ENCODE measurements at places on chromosomes 1 and 21.

- no peak for DNase-seq
Observed at GRCh38 chr21:28858424-28858823, 134.3 kb downstream of the LTN1 start.

DNA sequence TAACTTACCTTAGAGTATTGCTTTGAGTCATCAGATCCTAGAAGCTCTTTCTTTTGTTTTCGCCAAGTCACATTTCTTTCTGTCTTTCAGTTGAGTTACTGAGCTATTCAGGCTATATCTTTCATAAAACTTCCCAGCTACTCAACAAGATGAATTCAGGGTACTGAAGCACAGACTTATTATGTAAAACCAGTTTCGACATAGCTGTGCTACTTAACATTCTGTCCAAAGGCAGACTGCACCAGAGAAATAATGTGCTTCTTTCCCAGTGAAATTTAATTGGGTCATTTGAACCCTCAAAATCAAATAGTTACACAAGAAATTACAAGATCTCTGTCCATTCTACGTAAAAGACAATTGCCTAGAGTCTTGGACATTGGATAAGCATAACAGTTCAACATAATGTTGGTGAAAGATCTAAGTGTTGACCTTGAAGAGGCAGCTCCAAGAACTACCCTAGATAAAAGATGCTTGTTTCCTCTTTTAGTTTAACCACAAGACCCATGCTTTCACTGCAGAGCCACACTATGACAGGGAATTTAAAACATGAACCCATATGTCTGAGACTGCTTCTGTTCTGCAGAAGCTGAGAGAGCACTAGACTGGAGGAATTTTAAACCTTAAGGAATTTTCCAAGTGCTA is 163.2 kb downstream of the LRRC40 start:
- no peak for DNase-seq

DNA sequence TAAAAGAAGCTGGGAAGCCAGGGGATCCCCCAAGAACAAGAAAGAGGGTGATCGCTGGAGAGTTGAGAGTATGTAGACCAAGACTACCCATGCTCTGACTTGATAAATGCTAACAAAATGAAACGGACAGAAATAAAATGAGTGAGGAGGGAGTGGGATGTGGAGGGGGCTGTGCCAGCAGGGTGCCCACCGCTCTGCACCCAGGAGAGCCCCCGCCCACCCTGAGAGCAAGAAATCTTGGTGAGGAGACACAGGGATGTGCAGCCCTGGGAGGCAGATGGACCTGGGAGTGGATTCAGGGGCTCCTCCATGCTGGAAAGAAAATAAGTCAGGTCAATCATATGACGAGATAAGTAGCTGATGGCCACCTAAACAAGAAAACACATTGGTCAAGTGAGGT is 590.9 kb downstream of the AJAP1 start:
- DNase-seq: no peak

DNA sequence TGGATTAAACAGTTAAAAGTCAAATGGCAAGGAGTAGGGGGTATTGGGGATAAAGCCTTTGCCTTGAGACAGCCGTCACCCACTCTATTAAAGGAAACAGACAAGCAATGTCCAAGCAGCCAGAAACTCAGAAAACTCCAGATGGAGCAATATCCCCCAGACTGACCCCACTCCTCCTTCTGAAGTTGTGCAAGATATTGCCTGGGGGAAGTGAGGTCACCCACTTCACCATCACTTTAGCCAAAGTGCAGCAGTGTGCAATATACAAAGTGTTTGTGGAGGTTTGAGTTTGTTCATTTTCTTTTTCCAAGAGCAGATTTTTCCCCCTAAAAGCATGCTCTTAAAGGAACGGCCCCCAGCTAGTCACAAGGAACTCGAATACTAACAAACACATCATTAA is 125.1 kb downstream of the ETS2 start:
- no peak for DNase-seq

DNA sequence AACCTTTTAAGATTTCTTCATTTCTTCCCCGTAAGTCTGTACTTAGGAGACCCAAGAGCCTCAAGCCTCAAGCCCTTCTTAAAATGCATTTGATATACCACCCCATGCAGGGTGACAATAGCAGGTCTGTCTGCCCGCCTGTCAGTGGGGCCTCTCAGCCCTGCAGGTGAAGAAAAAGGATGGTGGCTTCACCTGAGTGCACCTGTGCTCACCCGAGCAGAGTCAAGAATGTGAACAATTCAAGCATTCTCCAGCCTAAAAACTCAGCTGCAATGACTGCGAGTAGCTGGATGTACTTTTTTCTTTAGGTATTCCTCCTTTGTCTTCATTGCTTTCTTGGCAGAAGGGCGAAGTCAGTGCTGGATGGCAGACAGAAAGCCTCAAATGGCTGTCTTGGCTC is 203.3 kb downstream of the LMX1A start:
- no peak for DNase-seq

- peak; percentile 81 for DNase-seq
Observed at GRCh38 chr1:51990478-51990965, at the start of gene RAB3B. RAB3B (minus strand) TSS chr1:51990700; CDS start chr1:51977117, 13,583 bp downstream.

DNA sequence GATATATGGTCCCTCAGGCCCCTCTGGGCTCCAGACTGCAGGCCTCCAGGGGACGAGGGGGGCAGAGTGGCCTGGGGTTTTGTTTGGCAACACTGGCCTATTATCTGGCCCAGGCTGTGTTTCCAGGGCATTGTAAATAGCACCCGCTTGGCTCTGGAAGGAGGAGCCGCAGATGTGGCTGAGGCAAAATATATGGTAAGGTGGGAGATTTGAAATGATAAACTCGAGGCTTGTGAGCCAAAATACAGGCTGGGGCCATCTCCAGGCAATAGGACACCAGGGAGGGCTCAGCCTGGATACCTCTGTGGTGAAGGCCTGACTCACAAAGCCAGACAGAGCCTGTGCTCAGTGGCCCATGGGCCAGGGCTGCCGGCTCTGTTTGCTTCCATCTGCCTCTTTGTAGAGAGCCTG is 14.0 kb downstream of the NAV1 start:
- no peak for DNase-seq

GRCh38 chr1:248904437-248905216 is 1.4 kb upstream of the PGBD2 start:
- no peak for DNase-seq

DNA sequence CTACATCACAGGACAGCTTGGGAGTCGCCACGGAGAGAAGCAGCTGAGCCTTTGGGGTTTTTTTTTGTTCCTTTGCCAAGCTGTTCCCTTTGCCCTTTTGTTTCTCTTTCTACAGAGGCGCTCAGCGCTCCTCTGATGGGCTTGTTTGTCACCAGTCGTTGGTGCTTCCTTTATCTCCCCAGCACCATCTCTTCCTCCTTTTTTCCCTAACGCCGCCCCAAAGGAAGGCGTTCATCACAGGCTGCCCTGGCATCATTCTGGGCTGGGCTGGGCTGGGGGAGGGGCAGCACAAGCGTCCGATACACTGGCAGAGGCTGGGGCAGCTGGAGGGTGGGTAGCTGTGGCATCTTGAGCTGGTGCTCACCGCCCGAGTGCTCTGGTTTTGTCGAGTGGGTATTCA is 10.5 kb downstream of the IGSF21 start:
- DNase-seq: no peak

- no peak for DNase-seq
Observed at GRCh38 chr1:36084497-36085115, 712 bp downstream of the TEKT2 start.

DNA sequence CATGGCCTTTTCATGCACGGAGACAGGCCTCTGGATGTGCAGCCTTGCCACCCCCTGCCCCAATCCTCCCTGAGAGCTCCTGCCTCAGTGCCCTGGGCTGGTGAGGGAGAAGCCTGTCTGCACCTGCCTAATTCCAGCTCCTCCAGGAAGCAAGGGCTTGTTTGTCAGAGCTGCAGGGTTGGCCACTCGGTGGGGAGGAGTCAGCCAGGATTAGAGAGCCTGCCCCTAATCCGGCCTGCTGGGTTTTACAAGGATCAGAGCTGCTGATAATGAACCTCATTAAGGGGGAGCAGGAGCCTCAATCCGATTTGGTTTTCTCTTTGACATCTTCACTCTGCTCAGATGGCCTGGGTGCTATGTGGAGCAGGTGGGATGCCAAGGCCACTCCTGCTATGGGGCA is 31.9 kb upstream of the LHX4 start:
- DNase-seq: no peak

- no peak for DNase-seq
Observed at GRCh38 chr1:212242288-212242984, 42.8 kb upstream of the PPP2R5A start.

GRCh38 chr1:84037758-84038611 is 39.1 kb upstream of the TTLL7 start:
- no peak for DNase-seq

- DNase-seq: no peak
Observed at GRCh38 chr1:18931730-18932129, 24.7 kb downstream of the IFFO2 start.

DNA sequence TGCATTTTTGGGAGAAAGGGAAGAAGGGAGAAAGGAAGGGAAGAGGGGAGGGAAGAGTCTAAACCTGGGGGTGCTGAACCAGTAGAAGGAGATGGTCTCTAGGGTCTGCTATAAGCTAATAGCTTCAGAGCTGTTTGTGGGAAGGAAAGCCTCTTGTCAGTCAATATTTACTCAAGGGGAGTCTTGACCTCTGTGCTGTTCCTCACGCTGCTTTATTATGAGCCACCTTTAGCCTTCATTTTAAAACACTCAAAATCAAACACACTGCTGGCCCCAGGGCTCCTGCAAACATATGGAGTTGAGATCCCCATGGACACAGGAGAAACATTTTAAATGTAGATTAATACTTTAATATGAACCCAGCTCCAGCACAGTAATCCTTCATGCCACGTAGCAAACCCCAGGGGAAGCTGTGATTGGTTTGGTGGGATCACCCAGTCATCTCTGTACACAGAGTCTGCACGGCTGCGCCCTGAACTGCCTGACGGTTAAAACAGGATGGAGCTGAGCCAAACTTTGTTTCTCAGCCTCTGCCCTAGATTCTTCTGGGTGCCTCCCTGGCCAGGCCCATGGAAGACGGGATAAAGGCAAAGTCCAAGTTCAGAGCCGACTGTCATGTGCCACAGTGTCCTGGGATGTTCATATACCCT is 40.2 kb upstream of the VWA5B1 start:
- DNase-seq: no peak

DNA sequence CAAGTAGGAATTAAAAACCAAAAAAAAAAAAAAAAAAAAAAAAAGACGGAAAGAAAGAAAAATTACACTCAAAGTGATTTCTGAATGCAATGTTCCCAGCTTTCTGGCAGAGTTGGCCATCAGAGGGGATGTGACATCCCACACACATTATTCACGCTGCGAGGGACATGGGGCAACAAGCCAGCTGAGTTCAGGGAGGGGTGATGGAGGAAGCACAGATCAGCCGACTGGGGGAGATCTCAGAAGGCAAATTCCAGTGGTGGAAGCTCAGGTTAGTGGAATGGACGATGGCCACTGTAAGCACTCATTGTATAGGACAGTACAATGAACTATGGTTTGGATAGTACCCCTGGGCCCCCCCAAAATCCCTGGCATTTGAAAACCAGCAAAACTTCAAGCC is 311.9 kb downstream of the PCP4 start:
- DNase-seq: no peak

DNA sequence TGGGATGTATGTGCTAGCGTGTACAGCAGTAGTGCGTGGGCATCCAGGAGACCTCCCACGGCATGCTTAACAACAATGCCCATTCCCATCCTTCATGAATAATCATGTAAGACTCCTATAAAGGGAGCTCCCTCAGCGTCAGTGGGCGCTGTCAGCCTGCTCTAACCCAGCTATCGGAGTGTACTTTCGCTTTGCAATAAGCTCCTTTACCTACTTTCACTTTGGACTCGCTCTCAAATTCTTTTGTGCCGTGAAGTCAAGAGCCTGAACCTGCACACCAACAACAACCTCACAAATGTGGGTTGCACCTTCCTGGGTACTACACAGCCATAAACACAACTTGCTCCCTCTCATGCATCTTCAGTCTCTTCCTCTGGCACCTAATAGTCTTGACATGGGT is 114.8 kb upstream of the PAXBP1 start:
- no peak for DNase-seq

DNA sequence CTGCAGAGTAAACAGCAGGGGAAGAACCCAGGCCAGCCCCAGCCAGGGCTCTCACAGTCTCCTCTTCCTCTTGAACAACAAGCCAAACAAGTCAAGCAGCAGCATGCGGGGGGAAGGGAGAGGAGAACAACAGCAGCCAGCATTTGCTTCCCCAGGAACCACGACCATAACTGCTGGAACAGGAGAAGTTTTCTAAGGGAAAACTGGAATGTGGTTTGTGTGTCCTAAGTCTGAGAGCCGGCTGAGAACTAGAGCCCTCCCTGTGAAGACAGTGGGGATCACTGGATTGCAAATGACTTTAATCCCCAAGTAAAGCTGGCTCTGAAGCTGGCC is 48.2 kb downstream of the COQ8A start:
- DNase-seq: no peak

DNA sequence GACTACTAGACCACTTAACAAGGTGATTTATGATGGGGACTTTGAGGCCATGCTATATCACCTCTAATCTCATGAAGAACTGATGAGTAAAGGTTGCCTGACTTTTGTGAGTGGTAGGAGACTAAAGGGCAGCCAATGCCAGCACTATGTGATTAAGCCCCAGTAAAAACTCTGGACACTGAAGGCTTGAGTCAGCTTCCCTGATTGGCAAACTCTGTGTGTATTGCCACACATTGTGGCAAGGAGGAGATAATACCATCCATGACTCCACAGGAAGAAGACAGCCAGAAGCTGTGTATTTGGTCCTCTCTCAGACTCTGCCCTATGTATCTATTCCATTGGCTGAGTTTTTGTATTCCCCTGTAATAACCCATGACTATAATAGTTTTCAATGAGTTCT is 413.3 kb upstream of the ZRANB2 start:
- no peak for DNase-seq

DNA sequence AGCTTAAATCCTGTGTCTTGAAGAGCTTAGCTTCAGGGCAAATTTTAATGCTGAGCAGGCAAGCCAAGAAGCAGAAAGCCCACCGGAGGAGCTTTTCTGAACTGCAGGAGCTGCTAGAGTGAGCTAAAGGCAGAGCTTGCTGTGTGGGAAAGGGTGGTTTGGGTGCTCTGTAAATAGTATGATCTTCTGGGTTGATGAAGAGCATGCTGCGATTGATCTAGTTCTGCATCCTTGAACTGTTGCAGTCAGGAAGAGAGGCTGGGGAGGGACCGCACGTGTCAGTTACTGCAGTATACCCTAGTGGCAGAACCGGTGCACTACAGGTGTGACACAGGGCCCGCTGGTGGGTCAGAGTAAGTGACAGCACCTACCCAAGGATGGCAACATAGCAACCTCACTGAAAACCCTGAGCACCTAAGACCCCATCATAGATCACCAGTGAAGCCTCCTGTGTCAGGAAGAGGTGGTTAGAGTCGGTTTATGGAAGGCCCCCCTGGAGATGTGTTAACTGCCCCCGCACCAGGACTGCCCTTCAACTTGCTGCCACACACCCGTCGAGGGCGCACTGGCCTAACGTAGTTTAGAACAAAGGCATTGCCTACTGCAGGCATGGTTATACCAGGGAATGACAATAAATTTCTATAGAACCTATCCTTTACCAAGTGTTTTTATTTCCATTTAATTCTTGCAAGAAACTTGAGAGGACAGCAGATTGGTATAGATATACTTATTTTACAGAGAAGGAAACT is 146.0 kb upstream of the KIAA0040 start:
- peak; percentile 39 for DNase-seq

- DNase-seq: no peak
Observed at GRCh38 chr1:74683656-74684055, 10.1 kb upstream of the ERICH3 start.

GRCh38 chr1:5110508-5110907 is 456.1 kb downstream of the AJAP1 start:
- DNase-seq: no peak

- DNase-seq: no peak
Observed at GRCh38 chr1:10253755-10254154, 43.4 kb downstream of the KIF1B start.

GRCh38 chr1:178939338-178940067 is 68.6 kb upstream of the ANGPTL1 start:
- no peak for DNase-seq

All from GM10248 (cell line).